ENCODE measurements at places on chromosomes 16 and 17.

DNA sequence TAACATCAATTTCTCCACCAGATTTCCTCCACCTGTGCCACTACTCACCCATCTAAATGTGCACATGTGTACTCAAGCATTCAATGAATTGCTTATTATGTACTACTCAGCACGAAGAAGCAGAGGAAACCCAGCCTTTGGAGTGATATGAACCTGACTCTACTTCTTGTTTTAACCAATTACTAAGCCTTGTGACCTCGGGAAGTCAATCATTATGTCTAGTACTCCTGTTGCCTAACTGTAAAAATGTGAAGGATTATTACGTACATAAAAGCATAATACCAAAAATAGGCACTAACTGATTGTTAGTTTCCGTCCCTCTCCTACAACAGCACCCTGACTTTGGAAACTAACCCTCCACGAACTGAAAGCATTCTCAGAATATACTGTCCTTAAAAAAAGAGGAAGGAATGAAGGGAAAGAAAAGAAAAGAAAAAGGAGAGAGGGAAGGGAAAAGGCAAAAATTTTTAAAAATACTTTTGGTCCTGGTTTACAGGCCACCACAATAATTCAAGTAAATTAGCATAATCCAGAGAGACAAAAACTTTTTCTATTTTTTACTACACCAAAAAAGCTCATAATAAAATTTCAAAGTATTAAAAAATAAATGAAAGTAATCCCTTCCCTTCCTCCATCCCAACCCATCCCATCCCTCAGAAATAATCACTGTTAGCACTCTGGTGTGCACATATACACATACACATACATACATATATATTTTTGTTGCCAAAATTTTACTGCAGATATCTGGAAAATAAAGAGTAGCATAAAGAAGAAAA is 53.6 kb downstream of the KANSL1 start:
- DNase-seq: no peak

GRCh38 chr16:84356591-84357116 is 11.7 kb upstream of the ATP2C2 start:
- DNase-seq: no peak

DNA sequence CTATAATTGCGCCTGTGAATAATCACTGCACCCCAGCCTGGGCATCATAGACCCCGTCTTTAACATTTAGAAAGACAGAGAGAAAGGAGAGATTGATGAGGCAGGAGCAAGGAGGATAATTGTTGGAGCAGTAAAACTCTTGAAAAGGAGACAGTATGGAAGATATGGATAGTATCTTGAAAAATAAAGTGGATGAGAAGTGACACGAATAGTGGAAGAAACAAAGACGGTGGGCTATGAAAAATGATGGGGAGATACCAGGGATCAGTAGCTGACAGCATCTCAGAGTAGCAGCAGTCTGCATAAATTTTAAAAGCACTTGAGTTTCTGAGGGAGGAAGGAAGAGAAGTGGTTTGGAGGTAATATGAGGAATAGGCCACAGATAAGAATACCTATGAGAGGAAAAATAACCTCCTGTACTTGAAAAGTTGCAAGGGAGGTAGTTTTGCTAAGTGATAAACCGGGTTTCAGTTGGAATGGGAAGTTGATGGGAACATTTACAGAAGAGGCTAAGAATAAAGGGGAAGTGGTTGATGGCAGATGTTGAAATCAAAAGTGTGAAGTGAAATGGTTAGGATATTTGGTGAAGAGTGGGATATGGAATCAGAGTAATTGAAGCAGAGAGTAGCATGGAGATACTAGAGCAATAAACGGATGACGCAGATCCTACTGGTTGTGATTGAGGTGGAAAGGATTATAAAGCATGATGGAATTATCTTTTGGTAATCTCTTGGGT is 1.8 kb upstream of the PPM1D start:
- DNase-seq: no peak

DNA sequence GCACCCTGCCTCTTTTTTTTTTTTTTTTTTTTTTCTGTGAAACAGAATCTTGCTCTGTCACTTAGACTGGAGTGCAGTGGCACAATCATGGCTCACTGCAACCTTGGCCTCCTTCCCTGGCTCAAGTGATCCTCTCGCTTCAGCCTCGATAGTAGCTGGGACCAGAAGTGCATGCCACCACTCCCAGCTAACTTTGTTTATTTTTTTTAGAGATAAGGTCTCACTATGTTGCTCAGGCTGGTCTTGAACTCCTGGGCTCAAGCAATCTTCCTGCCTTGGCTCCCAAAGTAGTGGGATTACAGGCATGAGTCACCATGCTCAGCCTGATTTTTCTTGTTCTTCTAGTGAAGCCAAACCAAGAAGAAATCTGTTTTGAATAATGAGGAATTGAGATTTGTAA is 25.0 kb downstream of the CDK12 start:
- DNase-seq: peak; percentile 59

DNA sequence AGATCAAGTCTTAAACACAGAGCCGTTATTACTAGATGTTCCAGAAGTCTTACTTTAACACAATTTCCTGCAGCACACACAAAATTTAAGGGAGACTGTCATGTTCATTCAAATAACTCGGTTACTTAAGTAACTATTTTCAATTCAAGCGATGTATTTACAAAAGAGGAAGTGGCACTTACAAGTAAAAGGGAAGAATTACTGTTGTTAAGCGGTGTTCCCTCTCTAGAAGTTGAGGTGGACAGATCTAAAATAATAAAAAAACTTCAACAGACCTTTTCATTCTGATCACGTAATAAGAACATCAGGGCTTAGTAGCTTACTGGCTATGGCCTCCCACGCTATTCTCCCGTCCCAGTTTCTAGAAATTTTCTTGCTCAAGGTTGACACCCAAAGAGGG is 26.2 kb upstream of the TXNDC11 start:
- DNase-seq: no peak

- peak; percentile 83 for DNase-seq
Observed at GRCh38 chr16:50102051-50102746, 36.4 kb downstream of the HEATR3 start.

GRCh38 chr16:920051-920681 is 50.6 kb downstream of the LMF1 start:
- peak; percentile 86 for DNase-seq

DNA sequence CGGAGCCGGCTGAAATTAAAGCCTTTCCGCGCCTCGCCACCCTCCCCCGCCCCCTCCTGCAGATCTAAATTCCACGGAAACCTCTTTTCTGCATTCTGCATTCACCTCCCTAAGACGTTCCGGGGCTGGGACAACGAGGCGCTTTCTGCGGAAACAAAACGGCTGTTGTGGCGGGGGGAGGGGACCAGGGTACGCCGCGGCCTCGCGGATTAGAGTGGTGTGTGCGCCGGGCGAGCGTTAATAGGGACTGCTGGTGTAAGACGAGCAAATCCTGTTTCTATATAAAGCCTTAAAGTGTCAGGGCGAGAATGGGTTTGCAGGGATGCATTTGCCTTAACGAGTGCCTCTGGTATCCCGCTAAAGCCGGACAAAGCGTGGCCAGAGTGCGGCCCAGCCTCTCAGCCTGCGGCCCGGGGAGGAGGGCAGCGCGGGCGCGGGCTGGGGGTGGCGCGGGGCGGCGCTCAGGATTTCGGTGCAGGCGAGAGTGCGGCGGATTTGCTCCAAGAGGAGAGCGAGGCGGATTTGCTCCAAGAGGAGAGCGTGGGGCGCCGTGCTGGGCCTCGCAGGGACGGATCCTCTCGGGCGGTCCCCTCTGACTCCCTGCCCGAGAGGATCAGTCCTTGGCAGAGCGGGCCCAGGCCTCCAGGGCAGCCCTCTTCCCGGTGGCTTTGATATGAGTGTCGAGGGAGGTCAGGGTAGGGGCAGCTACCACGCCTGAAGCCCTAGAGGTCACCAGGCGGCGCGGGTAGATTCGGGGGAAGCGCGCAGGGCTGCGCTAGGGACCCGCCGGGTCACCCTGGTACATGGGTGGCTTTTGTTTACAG is 5.1 kb downstream of the BAHCC1 start:
- DNase-seq: peak; percentile 69

GRCh38 chr17:79935197-79935885 is 96.1 kb upstream of the CBX4 start:
- no peak for DNase-seq

DNA sequence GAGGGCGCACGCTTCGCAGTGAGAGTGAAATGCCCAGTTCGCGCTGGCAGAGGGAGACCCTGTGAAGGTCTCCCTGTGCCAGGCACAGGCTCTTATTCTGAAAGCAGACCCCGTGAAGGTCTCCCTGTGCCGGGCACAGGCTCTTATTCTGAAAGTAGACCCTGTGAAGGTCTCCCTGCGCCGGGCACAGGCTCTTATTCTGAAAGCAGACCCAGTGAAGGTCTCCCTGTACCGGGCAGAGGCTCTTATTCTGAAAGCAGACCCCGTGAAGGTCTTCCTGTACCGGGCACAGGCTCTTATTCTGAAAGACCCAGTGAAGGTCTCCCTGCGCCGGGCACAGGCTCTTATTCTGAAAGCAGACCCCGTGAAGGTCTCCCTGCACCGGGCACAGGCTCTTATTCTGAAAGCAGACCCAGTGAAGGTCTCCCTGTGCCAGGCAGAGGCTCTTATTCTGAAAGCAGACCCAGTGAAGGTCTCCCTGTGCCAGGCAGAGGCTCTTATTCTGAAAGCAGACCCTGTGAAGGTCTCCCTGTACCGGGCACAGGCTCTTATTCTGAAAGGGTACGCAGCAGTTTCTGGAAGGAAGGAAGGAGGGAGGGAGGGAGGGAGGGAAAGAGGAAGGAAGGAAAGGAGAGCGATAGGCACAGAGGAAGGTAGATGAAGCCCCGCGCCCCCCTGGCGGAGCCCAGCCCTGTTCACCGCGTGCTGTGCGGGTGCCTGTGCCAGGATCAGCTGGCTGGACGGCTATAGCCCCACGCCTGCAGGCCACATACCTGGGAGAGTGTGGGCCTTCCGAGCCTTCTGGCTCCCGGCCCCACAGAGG is 55.3 kb downstream of the WDR45B start:
- peak; percentile 85 for DNase-seq

All from fibroblast of skin of scalp (primary cell).